Activated T-helper 2 cell treated with anti-CD3 and anti-CD28 coated beads, Interferon-gamma antibody, Interleukin-2, Interleukin-4, amounts not matched to agents 10 μg/mL and 5 μg/mL and 100 μg/mL, durations not matched to agents 14 hours and 24 hours and 36 hours (primary cell): ENCODE measurements at places on chromosomes 6 and 20.

GRCh38 chr6:167210375-167211294 lies 52.9 kb upstream of the GPR31 start:
- H3K4me1 ChIP-seq = peaks cover 6% of the 10 kb centered on the region
- peaks cover 2% of the 10 kb centered on the region for H3K27me3 ChIP-seq

DNA sequence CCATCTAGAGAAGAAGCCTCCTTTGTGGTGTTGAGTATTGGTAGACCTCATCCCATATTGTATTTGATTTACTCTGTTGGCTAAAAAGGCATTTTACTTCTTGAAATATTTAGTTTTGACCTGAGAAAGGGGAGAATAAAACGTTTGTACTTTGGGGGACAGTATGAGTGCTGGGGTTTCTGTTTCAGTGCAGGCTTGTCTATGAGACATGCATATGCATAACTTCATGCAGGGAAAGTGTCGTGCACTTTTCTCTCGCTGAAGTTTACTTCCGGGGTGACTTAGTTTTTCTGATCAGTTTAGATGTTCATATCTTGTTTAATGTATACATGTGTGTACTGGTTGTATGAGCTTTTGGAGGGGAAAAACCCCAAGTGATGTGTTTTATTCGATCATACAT lies 59.5 kb downstream of the UTRN start:
- H3K27me3 ChIP-seq = no peaks in the 10 kb centered on the region
- H3K4me3 ChIP-seq = peak overlapping the region; percentile 93
- no peak for DNase-seq
- peaks cover 15% of the 10 kb centered on the region for H3K36me3 ChIP-seq
- H3K27ac ChIP-seq = peak overlapping the region; percentile 99

GRCh38 chr20:33004141-33004751 lies at the start of gene SUN5:
Gene SUN5 (minus strand): TSS chr20:33004433. CDS start chr20:33004340, 93 bp downstream.
- H3K4me3 ChIP-seq = no peak within 1 kb of the TSS
- H3K27me3 ChIP-seq = no peaks in the 10 kb centered on the region
- peaks cover 3% of the 10 kb centered on the region for H3K36me3 ChIP-seq

DNA sequence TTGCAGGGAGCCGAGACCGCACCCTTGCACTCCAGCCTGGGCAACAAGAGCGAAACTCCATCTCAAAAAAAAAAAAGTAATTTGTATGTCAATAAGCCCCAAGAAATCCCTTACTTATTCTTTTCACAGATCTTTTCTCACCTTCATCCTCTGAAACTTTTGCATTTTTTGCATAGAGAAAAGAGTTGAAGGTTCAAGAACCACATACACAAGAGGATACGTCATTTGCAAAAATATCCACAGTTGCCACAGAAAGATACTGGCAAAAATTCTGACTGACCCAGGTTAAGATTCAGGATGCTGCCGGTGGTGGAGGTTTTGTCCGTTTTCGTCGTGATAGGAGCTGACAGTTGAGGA lies 94.5 kb downstream of the ZMYND8 start:
- H3K27ac ChIP-seq = no peak overlapping the region
- no peaks in the 10 kb centered on the region for H3K27me3 ChIP-seq
- peaks cover 12% of the 10 kb centered on the region for H3K4me1 ChIP-seq
- no peak overlapping the region for H3K4me3 ChIP-seq
- peaks cover 51% of the 10 kb centered on the region for H3K36me3 ChIP-seq
- DNase-seq = no peak

DNA sequence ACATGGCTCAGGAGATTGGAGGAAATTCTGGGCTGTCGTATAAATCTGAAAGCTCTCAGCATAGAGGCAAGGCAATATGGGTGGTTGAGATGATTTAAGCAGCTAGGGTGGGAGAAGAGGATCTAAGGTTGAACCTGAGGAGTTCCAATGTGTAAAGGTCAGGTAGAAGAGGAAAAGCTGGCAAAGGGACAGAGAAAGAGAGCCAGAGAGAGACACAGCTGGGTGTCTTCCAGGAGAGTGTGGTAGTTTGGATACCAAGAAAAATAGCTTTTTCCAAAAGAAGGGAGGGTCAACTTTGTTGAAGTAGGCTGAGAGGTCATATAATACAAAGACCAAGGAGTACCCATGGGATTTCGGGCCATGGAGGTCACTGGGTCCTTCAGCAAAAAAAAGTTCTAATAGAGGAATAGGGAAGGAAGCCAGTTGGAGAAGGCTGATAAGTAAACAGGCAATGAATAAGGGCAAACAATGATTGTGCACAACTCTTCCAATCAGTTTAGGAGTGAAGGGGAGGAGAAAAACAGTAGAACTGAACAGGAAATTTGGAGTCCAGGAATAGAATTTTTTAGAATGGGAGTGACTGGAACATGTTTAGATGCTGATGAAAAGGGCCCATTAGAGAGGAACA lies 135.1 kb downstream of the QRSL1 start:
- peaks cover 2% of the 10 kb centered on the region for H3K27me3 ChIP-seq
- DNase-seq = no peak
- no peaks in the 10 kb centered on the region for H3K4me1 ChIP-seq
- H3K4me3 ChIP-seq = no peak overlapping the region

GRCh38 chr20:34215711-34216381 lies 25.4 kb upstream of the ASIP start:
- H3K27ac ChIP-seq = no peak overlapping the region

GRCh38 chr6:170221052-170221752 lies 69.7 kb downstream of the DLL1 start:
- DNase-seq = peak; percentile 6
- H3K27ac ChIP-seq = no peak overlapping the region
- H3K36me3 ChIP-seq = no peaks in the 10 kb centered on the region
- no peaks in the 10 kb centered on the region for H3K4me1 ChIP-seq
- H3K4me3 ChIP-seq = no peak overlapping the region

DNA sequence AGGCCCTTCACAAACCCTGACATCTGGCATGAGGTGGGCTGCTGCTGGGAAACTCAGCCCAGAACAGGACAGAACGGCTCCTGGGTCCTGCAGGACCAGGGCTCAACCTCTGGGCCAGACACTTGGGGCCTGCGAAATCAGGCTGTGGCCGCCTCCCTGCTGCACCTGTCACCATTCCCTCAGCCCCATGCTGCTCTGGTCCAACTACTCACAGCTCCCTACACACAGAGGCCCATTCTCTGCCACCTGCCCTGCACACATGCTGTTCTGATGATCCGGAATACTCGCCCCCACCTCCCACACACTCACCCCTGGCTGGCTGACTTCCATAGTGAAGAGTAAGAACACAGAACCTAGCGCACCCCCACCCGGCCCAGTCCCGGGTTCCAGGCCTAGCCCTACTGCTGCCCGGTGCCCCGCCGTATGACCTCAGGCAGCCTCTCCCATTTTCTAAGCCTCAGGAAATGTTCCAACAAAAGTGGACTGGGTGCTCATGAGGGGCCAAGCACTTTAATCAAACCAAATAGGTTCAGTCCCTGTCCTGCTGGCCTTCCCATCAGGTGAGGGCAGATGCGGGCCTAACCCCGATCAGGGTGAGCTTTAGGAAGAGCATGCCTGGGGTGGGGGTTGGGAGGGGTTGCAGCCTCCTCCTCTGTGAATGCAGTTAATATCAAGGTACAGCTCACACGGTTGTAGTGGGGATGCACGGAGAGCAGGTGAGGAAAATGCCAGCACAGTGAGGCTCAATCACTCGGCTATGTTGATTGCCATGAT lies 3.9 kb downstream of the PEDS1 start:
- no peak for DNase-seq
- H3K27me3 ChIP-seq = no peaks in the 10 kb centered on the region
- H3K36me3 ChIP-seq = peaks cover 48% of the 10 kb centered on the region
- H3K27ac ChIP-seq = peak overlapping the region; percentile 17
- H3K4me1 ChIP-seq = peaks cover 60% of the 10 kb centered on the region

GRCh38 chr6:5353971-5354370 lies 92.7 kb downstream of the FARS2 start:
- H3K27me3 ChIP-seq = no peaks in the 10 kb centered on the region
- peaks cover 4% of the 10 kb centered on the region for H3K4me1 ChIP-seq
- no peak overlapping the region for H3K4me3 ChIP-seq
- DNase-seq = no peak

DNA sequence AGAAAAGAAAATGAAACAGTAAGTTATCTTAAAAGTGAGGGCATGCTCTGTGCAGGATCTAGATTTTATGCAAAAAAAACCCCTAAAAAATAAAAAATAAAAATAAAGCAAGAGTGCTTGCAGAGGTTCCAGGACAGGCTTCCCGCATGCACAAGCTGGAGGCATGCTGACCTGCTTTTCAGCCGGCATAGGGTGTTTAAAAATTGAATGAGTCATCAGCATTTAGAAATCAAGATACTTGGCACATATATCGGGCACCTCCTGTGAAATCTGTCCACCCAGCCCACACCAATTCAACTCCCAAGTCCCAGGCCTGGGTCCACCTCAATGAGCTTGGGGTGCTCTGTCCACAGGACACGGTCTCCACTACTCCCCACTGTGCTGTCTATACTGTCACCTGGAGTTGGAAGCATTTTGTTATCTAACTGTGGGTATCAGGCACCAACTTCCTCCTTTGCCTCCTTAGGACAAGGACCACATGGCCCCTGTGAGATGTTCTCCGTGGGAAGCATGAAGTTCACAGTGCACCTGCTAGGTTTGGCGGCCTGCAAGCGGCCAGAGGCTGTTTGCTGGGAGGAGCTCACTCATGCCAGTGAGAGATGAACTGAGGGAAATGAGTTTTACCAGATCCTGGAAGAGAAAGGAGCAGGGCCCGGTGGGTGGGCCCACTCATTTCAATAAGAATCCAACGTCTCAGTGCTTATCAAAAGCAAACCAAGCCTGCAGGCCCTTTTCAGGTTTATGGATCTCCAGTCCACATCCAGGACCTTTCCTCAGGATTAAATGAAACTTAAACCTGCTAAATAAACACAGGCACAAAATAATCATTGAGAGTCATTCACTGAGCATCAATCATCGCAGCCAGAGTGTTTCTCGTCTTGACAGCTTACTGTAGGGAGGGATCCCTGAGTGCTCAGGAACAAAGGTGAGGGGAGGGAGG lies 121.1 kb downstream of the FOXA2 start:
- H3K4me1 ChIP-seq = no peaks in the 10 kb centered on the region
- H3K36me3 ChIP-seq = no peaks in the 10 kb centered on the region
- H3K27ac ChIP-seq = no peak overlapping the region
- no peak for DNase-seq
- H3K27me3 ChIP-seq = no peaks in the 10 kb centered on the region
- H3K4me3 ChIP-seq = no peak overlapping the region

- DNase-seq = no peak
- peaks cover 2% of the 10 kb centered on the region for H3K27me3 ChIP-seq
- H3K36me3 ChIP-seq = no peaks in the 10 kb centered on the region
- no peak overlapping the region for H3K27ac ChIP-seq
Observed at GRCh38 chr20:41394931-41395666, 28.5 kb upstream of the EMILIN3 start.

- H3K27me3 ChIP-seq = no peaks in the 10 kb centered on the region
- peaks cover 87% of the 10 kb centered on the region for H3K36me3 ChIP-seq
- peaks cover 23% of the 10 kb centered on the region for H3K4me1 ChIP-seq
- no peak overlapping the region for H3K4me3 ChIP-seq
Observed at GRCh38 chr20:49261173-49261572, 16.7 kb downstream of the ZNFX1 start.

DNA sequence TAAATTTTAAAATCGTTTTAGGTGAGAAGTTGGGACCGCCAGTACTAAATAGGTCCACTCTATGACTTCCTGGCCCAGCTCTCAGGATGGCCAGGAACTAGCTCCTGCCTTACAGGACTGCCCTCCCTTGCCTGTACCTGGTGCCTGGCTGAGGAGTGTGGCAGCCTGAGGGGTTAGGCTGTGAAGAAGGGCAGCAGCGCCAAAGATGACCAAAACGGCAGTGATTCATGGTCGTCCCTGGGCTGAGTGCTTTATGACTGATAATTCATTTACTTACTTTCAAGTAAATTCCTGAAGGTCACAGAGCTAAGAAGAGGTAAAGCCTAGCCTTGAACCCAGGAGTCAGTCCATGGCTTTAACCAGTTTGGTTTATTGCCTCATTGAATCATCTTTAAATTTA lies 22.1 kb downstream of the STK35 start:
- DNase-seq = no peak
- no peak overlapping the region for H3K27ac ChIP-seq

DNA sequence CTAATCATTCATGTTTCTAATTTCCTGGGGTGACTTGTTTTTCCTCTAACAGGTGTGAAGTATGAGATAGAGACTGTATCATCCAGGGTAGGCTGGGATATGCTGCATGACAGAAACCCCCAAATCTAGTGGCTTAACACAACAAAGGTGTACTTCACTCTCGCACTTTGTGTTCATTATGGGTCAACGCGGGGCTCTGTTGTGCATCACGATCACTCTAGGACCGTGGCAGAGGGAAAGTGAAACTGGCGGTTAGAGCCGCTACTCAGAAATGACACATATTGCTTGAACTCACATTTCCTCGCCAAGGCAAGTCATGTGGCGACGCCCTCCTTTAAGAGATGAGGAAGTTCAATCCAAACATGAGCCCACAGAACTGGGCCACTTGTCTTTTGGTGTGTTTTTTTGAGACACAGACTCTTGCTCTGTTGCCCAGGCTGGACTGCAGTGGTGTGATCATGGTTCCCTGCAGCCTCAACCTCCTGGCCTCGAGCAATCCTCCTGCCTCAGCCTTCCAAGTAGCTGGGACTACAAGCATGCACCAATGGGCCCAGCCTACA lies 41.3 kb downstream of the PCNA start:
- H3K4me1 ChIP-seq = peaks cover 48% of the 10 kb centered on the region
- peak; percentile 84 for DNase-seq
- H3K27me3 ChIP-seq = no peaks in the 10 kb centered on the region
- no peaks in the 10 kb centered on the region for H3K36me3 ChIP-seq
- H3K27ac ChIP-seq = peak overlapping the region; percentile 96
- H3K4me3 ChIP-seq = peak overlapping the region; percentile 69

GRCh38 chr20:54431156-54431944 lies 44.0 kb upstream of the DOK5 start:
- no peak overlapping the region for H3K27ac ChIP-seq
- no peaks in the 10 kb centered on the region for H3K4me1 ChIP-seq
- no peaks in the 10 kb centered on the region for H3K36me3 ChIP-seq
- no peaks in the 10 kb centered on the region for H3K27me3 ChIP-seq

DNA sequence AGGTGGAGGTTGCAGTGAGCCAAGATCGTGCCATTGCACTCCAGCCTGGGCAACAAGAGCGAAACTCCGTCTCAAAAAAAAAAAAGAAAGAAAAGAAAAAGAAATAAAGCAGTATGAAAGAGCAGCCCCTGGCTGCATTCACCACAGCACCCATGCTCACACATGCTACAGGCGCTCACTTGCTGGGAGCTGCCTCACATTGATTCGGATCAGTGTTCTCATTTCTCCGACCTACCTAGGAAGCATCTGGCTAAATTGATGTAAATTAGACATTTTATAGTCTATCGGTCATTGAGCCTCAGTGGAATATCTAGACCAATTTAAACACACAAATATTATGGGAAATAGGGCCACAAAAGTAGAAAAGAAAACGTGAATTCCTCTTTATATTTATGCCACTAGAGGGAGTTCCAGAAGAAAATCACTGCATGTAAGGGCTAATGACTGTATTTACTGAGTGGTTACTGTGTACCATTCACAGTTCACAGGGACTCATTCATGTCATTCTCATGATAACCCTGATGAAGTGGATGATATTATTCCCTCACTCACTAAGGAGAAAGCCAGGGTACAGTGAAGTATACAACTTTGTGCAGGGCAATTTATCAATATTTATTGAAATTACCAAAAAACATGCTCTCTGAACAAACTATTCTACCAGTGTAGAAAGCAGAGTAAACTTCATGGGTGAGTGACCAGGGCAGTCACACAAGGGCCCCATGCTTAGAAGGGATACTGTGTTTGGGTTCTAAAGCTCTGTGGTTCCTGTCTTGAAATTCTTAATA lies 5.3 kb upstream of the MOG start:
- peaks cover 11% of the 10 kb centered on the region for H3K27me3 ChIP-seq
- H3K27ac ChIP-seq = no peak overlapping the region
- DNase-seq = no peak
- no peaks in the 10 kb centered on the region for H3K36me3 ChIP-seq
- H3K4me1 ChIP-seq = peaks cover 7% of the 10 kb centered on the region
- no peak overlapping the region for H3K4me3 ChIP-seq

GRCh38 chr6:34791164-34791700 lies 651 bp upstream of the BLTP3A start:
- H3K4me1 ChIP-seq = peaks cover 21% of the 10 kb centered on the region
- H3K27me3 ChIP-seq = peaks cover 5% of the 10 kb centered on the region
- no peaks in the 10 kb centered on the region for H3K36me3 ChIP-seq
- peak; percentile 29 for DNase-seq
- H3K4me3 ChIP-seq = peak overlapping the region; percentile 94
